ENCODE measurements at places on chromosomes 11 and 22.

GRCh38 chr11:42237701-42238235 is 778.3 kb upstream of the LRRC4C start:
- DNase-seq, result no peak

DNA sequence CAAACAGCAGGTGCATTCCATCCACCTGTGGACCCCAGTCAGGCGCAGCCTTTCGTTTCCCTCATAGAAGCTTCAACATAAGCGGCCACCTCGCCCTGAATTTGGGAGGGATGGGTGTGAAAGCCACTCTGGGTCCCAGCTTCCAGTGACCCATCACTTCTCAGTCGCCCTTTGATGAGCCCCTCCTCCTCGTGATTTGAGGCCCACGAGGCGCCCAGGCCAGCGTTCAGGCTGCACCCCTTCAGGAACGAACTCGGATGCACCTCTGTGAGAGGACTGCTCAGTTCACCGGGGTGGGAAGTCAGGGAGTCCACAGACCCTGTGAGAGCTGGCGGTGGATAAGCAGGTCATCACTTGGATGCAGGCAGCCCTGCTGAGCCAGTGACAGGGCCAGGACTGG is 1118.2 kb downstream of the BRD1 start:
- DNase-seq, result no peak

GRCh38 chr11:72224564-72225410 is at the start of gene INPPL1:
TSS of gene INPPL1 (plus strand) at chr11:72224767. CDS start at chr11:72224985, 218 bp downstream.
- no peak for DNase-seq

- DNase-seq, result no peak
These were observed 529.4 kb downstream of the TBC1D22A start for GRCh38 chr22:47291565-47292495.

- no peak for DNase-seq
These were observed 47.9 kb upstream of the ARHGAP42 start for GRCh38 chr11:100639140-100639539.

GRCh38 chr11:13297917-13298356 is 20.3 kb downstream of the BMAL1 start:
- no peak for DNase-seq

GRCh38 chr22:37045958-37046357 is 5.6 kb upstream of the KCTD17 start:
- DNase-seq, result no peak

DNA sequence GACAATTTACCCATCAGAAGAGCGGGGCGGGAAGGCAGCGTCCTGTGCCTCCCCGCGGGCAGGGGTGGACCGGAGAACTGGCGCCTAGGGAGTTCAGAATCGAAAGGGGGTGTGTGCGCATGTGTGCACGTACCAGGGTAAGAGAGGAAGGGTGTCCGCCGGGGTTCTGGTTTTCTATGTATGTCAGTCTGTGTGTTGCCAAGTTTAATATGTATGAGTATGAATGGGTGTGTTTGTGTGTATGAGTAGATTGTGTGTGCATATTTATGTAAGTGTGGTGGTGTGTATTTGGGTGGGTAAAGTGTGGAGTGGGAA is 2.0 kb downstream of the KCNC1 start:
- DNase-seq, result no peak

DNA sequence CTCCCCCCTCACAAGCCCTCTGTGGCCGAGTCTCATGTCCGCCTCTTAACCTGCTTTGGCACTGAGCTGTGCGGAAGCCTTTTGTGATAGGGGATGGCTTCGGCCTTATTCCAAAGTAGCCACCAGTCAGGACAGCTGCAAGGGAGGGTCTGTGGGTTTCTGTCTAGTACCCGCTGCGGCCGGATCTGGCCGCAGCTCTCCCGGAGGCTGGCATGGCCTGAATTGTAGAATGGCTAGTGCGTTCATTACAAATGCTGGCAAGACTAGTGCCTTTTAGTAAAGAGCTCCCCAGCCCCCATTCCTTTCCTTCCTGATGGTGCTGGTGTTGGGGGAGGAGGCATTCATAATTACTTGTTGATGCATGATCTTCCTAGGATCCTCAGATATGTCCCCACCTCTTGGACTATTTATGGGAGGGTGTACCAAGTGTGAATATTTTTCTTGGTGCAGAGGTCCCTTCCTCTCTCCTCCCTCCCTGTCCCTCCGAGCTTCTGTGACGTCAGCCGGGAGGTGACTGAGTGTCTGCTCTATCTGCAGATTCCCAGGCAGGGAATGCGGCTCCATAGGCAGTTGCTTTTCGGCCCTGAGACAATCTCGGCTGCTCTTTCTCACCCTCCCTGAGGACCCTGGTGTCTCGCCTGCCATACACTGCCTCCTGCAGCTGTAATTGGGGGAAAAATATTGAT is 108.7 kb upstream of the E2F8 start:
- DNase-seq, result no peak

DNA sequence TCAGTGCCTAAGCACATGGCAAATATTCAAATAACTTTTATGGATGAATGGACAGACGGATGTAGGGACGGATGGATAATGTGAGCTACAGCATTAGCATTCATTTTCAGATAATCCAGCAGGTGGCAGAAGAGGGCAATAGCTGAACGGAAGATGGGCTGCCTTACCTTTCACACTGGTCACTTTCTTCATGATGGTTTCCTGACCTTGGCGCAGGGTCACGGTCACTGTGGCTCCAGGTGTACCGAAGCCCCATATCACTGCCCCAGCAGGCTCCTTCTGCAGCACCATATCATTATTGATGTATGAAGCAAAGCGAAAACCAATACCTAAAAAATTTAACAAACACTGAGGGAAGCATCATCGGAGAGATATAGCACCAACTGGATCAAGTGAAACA is 4.3 kb downstream of the SIAE start:
- DNase-seq, result no peak

- no peak for DNase-seq
These were observed 12.2 kb upstream of the DCHS1 start for GRCh38 chr11:6667733-6668374.

GRCh38 chr11:10878408-10879214 is 20.8 kb upstream of the ZBED5 start:
- no peak for DNase-seq

DNA sequence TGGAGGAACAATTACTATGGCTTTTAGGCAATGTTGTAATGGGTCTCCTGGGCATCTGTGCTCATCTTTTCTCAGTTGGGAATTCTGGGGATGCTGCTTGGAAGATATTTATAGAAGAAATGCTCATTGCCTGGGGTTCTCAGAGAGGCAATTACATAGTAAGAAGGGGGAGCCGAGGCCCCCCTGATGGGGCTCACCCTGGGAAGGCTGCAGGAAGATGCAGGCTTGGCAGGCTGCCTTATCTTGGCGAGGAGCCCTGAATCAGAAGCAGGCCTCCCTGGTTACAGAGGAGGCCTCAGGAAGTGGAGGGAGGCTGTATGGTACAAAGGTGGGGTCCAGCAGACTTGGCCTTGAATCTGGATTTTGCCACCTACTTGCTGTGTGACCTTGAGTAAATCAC is 60.6 kb upstream of the CRYBB3 start:
- DNase-seq, result no peak

DNA sequence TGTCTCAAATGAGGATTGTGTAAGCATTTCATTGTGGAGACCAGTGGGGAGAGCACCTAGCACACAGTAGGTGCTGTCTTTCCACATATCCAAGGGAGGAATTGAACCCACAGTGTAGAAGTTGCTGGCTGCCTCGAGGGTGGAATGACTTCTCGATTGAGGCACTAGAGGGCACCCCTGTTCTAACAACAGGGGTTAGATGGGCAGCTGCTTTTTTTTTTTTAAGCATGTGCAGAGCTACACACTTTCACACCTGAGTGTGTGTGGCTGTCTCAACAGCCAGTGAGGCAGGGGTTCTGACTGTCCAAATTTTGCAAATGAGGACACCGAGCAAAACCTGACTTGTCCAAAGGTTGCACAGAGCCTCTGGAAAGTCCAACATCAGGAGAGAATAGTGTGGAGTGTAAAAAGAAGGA is 118.2 kb upstream of the CRYBB3 start:
- peak; percentile 50 for DNase-seq

DNA sequence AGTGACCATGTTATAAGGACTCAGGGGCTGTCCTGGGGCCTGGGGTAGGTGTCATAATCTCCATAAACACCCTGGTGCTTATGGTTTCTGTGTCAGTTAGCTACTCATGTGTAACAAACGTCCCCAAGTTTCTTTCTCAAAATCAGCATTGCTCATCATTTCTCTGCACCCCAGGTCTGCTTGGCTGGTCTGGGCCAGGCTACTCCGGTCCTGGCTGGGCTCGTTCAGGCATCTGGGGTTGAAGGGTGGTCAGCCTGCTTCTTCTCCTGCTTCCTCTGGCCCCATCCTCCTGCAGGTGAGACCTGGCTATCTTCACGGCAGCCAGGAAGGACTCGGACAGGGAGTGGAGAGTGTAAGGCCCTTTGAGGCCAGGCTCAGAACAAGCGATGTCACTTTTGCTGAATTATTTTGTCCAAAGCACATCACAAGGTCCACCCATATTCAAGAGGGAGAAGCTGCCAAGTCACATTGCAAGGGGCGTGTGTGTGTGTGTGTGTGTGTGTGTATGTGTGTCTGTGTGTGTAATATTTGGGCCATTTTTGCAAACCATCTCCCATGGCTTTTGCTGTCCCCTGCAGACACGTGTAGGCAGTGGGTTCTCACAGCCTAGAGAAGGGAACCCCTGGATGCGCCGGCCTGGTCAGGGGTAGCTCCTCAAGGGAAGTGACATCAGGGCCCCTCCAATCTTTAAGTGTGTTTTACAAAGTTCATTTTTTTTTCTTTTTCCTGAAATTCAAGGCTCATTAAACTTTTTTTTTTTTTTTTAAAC is 535.8 kb downstream of the TBC1D22A start:
- DNase-seq, result no peak

GRCh38 chr11:107957109-107957588 is 28.9 kb downstream of the RAB39A start:
- DNase-seq, result no peak

GRCh38 chr11:17687946-17688670 is 31.3 kb upstream of the MYOD1 start:
- no peak for DNase-seq

- DNase-seq, result no peak
These were observed 8.2 kb downstream of the CD5 start for GRCh38 chr11:61110255-61111049.

- no peak for DNase-seq
These were observed 16.5 kb upstream of the CSTF3 start for GRCh38 chr11:33177676-33178336.

- DNase-seq, result no peak
These were observed 25.4 kb downstream of the MMP20 start for GRCh38 chr11:102599642-102600261.

DNA sequence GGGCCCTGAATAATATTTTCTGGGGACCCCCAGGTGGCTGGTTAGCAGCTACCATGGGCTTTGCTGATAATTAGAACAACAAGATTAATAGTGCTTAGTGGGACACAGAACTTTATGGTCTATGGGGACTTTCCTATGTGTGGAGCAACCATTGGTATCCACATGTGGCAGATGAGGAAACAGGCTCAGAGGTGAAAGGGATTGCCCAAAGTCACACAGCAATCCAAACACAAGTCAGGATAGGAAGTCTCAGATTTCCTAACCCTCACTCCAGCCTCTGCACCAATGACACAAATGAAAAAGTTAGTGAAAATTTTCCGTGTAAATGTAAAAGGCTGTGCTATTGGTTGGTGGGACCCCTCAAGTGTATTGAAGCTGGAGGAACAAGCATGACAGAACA is 15.3 kb upstream of the SLCO2B1 start:
- no peak for DNase-seq

GRCh38 chr22:42860968-42861367 is 3.9 kb upstream of the ARFGAP3 start:
- DNase-seq, result peak; percentile 16

GRCh38 chr22:23182309-23183060 is 2.2 kb downstream of the BCR start:
- peak; percentile 28 for DNase-seq

GRCh38 chr11:79227767-79228755 is 212.8 kb downstream of the TENM4 start:
- DNase-seq, result peak; percentile 14

DNA sequence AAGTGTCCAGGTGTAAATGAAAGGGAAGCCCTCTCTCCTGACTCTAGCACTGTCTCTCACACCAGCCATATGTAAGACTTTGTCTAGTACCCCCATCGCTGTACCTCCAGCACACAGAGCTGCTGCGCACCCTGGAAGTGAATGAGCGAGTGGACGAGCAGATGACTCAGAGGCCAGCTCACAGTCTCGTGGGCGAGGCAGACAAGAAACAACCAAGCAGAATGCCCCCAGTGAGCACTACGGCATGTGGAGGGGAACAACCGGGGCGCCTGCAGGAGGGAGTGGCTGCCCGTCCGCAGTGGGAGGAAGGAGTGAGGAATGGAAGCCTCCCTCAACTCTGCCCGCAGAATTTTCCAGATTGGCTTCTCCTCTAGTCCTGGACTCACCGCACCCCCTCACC is 46.4 kb downstream of the MCM5 start:
- no peak for DNase-seq

GRCh38 chr11:6655020-6655789 is 404 bp downstream of the DCHS1 start:
- DNase-seq, result no peak

- no peak for DNase-seq
These were observed 183.8 kb upstream of the NTM start for GRCh38 chr11:131186629-131187101.

DNA sequence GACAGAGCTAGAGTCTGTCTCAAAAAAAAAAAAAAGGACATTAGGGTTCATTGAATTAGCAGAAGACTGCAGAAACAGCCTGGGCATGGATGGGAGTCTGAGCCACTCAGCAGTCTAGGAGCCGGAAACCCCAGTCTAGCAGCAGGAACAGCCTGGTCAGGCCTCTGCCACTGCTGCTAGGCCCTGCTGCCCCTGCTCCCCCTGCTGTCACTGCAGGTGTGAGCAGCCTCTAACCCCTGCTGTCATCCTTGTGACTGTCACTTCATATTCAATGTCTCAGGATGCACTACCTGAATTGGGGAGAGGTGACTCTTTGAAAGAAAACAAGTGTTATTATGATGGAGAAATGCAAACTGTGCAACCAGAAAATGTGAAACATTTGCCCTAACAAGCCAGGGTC is 7.0 kb upstream of the DDX17 start:
- peak; percentile 6 for DNase-seq

DNA sequence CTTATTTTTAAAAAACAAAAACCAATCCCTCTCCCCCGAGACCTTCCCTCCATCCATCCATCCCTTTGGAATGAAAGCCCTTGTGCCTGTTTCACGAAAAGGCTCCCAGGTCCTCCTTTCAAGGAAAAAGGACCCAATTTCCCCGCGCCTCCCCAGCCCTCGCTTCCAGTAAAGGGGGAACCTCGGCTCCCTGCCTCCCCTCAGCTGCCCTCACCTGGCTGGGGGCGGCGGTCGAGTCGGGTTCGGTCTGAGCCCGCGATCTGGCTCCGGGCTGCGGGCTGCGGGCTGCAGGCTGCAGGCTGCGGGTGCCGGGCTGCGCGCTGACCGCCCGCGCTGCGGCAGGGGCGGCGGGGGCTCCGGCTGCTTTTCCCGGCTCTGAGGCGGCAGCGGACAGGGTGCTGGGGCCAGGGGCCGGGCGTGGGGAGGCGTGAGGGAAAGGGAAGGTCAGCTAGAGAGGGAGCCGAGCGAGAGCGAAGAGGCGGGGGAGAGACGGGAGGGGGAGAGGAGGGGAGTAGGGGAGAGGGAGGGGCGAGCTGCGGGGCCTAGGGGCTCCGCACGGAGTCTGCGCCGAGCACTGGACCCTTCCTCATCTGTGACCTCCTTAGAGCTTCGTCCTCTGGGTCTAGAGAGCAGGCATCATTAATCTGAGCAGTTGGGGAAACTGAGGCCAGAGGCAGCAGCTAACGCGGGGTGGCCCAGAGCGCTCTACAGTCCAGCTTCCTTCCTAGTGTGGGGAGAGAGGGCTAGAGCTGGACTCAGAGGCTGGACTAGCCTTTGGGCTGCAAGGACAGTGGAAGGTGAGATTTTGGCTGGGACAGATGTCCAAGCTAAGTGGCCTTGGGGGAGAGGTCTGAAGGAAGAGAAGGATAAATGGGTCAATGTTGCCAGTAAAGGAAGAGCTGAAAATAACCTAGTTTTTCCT is at the start of gene C1QTNF4:
Gene C1QTNF4, minus strand, starts transcription at position 478 of the 922 bp plus-strand sequence. CDS start 3,601 bp downstream, outside the sequence.
- no peak for DNase-seq
